ENCODE measurements at places on chromosomes 2 and 18. TPM values are rescaled to one million over a fixed set of nuclear protein-coding genes. Genes with fewer than 3 reads are reported as not detected.

GRCh38 chr2:96764253-96764637, 3.5 kb downstream of the CNNM4 start:
- DNase-seq, result no peak

- no peak for DNase-seq
These were observed 8.2 kb downstream of the ACTR3 start for GRCh38 chr2:113898081-113898480.

- no peak for DNase-seq
These were observed 6.7 kb downstream of the DSEL start for GRCh38 chr18:67509741-67510391.

EN1 gene
- total RNA-seq, result not detected

FOXD4L1 gene
- 0.21 TPM for total RNA-seq

TPO gene
- total RNA-seq, result 8.4 TPM

DNA sequence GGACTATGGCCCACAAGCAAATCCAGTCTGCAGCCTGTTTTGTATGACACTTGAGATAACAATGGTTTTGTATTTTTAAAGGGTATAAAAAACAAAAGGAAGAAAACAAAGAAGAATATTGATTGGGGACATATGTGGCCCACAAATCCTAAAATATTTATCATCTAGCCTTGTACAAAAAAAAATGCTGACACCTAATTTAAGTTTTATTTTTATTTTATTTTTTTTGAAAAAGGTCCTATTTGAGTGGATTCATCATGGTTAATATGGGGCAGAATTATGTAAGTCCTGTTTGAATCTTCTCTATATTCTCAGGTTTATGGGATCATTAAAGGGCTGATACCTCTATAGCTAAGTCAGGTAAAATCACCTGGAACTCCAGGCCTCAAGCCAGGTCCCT, 525.7 kb downstream of the LRP1B start:
- no peak for DNase-seq

ERBB4 gene
- total RNA-seq, result 20.6 TPM

GRCh38 chr2:28300485-28301341, 91.9 kb upstream of the FOSL2 start:
- no peak for DNase-seq

DNA sequence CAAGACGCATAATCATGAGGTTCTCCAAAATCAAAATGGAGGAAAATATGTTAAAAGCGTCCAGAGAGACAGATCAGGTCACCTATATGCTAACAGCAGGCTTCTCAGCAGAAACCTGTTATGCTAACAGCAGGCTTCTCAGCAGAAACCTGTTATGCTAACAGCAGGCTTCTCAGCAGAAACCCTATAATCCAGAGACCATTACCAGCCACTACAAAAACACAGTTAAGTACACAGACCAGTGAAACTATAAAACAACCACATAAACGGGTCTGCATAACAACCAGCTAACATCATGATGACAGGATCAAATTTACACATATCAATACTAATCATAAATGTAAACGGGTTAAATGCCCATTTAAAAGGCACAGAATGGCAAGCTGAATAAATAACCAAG, 1548.4 kb upstream of the TMEFF2 start:
- DNase-seq, result no peak

SPHKAP gene
- total RNA-seq, result 28.1 TPM

CREG2 gene
- total RNA-seq, result not detected

- no peak for DNase-seq
These were observed 172.9 kb downstream of the MAIP1 start for GRCh38 chr2:200128296-200128695.

- DNase-seq, result no peak
These were observed 34.9 kb downstream of the KDM3A start for GRCh38 chr2:86476092-86476491.

DSC3 gene
- total RNA-seq, result 1.0 TPM

DNA sequence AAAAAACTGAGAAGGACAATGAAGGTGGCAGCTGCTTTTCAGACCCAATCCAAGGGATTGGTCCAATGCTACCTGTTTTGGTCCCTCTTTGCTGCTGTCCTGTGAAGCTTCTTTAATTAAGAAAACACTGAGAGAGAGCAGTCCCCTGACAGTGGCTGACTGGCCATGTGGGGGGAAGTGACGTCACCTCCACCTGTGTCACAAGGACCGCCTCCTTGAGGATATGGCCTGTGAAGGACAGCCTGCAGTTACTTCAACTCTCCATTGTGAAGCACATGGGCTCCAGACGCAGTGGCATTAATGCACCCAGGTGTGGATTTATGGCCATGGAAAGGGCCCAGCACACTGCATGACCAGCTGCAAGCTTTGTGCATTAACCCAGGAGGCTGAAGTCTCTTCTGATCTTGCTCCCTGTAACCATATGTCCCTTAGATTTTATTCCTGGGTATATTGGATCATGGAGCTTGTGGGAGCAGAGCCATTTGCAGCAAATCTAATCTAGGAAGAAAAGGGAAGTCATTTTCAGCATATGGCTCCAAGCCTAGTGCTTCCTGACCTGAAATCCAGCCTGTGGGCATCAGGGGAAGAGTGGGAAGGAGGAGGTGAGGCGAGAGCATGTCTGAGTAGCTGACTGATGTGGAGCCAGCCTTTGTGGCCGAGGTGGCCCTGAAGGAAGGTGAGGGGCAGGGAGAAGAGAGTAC, 32.2 kb downstream of the KIF5C start:
- DNase-seq, result no peak

PDE11A gene
- 0.56 TPM for total RNA-seq

CDK5R2 gene
- not detected for total RNA-seq

GRCh38 chr2:43265001-43265400, 38.6 kb upstream of the ZFP36L2 start:
- DNase-seq, result peak; percentile 55

- DNase-seq, result no peak
These were observed 21.9 kb upstream of the PTMA start for GRCh38 chr2:231686192-231687100.

GRCh38 chr18:3332376-3332775, 70.4 kb downstream of the MYL12B start:
- no peak for DNase-seq

DNA sequence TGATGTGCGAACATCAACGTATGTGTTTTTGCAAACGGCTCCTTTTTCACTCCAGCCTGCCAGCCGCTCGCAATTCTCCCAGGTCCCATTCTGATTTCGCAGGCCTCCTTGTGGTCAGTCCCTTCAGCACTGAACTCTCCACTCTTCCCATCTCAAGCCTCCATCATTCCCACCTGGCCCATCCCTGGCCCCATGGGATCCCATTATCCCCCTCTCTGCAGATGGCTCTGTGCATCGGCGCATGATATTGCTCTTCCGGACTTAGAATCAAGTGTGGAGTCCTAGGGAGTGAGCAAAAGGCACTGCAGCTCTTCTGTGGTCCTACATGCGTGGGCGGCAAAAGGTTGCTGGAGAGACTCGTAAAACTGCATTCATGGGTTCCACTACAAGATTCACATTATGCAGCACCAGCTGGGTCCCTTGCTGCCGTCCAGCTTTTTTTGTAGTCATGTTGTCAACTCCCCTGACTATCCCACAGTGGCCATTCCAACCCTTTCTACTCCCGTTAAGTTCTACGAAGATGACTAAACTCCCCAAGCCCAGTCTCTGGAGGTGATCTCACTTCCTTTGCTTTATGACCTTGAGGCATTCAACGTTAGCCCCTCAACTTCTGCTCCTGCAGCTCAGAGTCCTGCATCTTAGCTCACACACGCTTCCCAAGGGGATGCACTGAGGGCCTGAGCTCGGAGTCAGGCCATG, 125.3 kb upstream of the NRP2 start:
- DNase-seq, result no peak

ZNF513 gene
- 9.4 TPM for total RNA-seq

Measured in left cardiac atrium (tissue), 4 donors.